H1 (cell line): ENCODE measurements at places on chromosomes 5 and 9.

DNA sequence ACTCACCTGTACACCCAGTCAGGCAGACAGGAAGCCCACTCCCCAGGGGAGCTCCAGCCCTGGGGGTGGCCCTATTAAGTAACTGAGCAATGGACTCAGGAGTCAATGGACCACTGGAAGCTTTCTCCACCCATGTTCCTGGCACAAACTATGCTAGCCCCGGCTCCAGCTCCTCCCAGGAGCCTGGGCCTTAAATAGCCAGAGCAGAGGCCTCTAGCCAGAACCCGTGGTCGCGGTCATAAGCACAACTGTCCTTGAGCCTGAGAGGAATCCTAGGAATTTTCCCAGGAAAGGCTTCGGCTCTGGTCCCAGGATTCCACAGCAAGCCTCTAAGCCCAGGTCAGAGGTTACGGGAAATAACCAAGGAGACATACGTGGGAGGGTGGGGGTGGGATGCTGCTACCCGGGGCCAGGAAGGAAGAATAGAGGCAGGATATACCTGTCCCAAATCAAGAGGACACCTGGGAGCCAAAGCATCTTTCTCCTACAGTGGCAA is 5.5 kb downstream of the SEPTIN8 start:
- H3K4me1 ChIP-seq = peaks cover 10% of the 10 kb centered on the region
- no peaks in the 10 kb centered on the region for H3K36me3 ChIP-seq
- H3K27me3 ChIP-seq = peaks cover 19% of the 10 kb centered on the region; the same call in 1 of the 2 replicates
- no peak overlapping the region for H3K4me3 ChIP-seq
- DNase-seq = no peak

DNA sequence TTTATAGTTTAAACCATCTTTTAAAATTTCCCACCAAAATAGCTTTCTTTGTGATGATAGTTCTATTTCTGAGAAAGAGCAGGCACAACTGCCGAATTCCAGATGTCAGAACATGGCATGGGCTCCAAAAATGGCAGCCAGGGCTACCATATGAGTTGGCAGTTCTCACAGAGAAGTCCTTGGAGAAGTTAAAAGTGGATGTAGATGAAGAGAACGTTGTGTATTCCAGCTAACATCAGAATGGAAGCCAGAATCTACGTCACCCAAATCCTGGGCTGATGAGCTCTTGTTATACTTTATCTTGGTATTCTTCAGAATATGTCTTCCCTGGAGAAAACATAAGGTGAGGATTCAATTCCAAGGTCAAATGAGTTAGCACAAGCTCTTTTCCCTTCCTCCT is 66.9 kb upstream of the BASP1 start:
- H3K27ac ChIP-seq = no peak overlapping the region
- H3K27me3 ChIP-seq = no peaks in the 10 kb centered on the region
- H3K4me1 ChIP-seq = peaks cover 4% of the 10 kb centered on the region; the same call in 1 of the 2 replicates
- H3K36me3 ChIP-seq = no peaks in the 10 kb centered on the region

- H3K27ac ChIP-seq = no peak overlapping the region
- H3K27me3 ChIP-seq = no peaks in the 10 kb centered on the region; the same call in 1 of the 2 replicates
- H3K36me3 ChIP-seq = no peaks in the 10 kb centered on the region
- H3K4me1 ChIP-seq = no peaks in the 10 kb centered on the region
These were observed 104.0 kb downstream of the EBF1 start for GRCh38 chr5:158995694-158996173.

DNA sequence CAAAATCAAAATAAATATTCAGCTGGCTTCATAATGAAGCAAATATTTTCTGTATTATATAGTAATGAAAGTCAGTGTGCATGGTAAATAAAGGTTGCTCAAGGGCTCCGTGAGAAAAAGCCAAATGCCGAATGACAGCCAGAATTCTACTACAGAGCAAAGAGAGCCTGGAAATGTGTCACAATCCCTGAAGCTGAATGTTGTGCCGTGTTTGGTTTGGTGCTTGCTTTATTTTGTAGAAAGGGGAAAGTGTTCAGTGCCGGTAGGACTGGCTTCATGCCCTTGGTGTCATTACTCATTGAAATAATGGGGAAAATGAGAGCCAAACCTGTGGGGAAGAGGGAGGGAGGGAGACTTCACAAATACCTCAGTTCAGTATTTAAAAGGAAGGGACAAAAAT is 26.8 kb upstream of the ADAMTSL1 start:
- H3K36me3 ChIP-seq = no peaks in the 10 kb centered on the region
- H3K27ac ChIP-seq = no peak overlapping the region
- no peak overlapping the region for H3K4me3 ChIP-seq
- H3K27me3 ChIP-seq = no peaks in the 10 kb centered on the region

GRCh38 chr5:7317751-7318150 is 78.2 kb upstream of the ADCY2 start:
- no peaks in the 10 kb centered on the region for H3K36me3 ChIP-seq
- no peak overlapping the region for H3K4me3 ChIP-seq
- H3K27ac ChIP-seq = no peak overlapping the region
- DNase-seq = no peak
